Substantia nigra (tissue), 51 donors: ENCODE measurements at places on chromosomes 11 and 22.

DNA sequence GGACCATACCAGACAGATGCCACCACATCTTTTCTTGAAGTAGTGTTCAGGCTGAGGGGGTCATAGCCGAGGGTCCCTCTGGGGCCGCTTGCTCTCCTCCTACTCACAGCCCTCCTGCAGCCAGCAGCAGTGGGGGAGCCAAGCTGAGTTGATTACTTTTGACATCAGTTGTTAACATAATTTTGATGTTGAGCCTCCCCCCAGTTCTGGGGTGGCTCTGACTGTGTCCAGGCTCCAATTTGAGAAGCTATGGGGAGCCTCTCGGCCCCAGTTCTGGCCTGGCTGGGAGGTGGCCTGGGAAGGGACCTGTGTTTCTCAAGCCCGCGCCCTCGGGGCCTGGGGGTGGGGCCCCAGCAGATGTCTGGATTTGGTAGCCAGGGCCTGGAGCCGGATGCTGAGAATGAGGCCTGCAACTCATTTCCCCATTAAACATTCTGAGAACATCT, 47.9 kb downstream of the KCNQ1OT1 start:
- no peak for DNase-seq

DNA sequence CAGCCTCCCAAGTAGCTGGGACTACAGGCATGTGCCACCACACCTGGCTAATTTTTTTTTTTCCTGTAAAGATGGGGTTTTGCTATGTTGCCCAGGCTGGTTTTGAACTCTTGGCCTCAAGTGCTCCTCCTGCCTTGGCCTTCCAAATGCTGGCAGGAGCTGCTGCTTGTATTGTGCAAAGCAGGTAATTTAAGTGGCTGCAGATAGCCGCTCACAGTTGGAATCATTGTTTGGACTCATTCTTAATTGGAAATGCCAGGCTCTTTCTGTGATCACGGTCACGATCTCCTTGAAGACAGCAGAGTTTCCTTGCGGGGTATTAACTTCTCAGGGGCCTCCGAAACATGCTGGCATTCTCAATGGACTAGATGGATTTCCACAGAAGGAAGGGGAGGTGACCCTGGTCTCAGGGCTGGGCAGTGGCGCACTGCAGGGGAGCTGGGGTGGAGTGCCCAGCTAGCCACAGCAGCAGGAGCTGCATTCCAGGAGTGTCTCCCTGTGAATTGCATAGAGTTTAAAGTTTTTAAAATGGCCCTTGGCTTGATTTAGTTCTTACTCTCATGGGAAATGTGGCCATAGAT, 136.1 kb downstream of the MORC2 start:
- DNase-seq, result no peak

DNA sequence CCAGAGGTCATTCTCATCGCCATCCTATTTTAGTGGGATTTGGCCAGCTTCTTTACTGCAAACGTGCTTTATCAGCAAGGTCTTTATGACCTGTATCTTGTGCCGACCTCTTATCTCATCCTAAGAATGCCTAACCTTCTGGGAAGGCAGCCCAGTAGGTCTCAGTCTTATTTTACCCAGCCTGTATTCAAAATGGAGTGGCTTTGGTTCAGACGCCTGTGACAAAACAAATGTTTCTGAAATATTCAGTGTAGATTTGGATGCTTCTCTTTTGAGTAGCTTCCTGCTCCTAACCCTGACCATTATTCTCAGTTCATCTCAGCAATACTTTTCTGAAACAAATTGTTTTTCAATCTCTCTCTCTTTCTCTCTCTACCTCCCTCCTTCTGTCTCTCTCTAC, 60.1 kb downstream of the TRIM44 start:
- no peak for DNase-seq

- no peak for DNase-seq
Measured at GRCh38 chr11:127049486-127049885, 48.9 kb upstream of the KIRREL3 start.

GRCh38 chr11:86800076-86800959, at the start of gene PRSS23:
Gene PRSS23 (plus strand): TSS chr11:86800542. CDS start chr11:86807644, 7,102 bp downstream.
- DNase-seq, result no peak

DNA sequence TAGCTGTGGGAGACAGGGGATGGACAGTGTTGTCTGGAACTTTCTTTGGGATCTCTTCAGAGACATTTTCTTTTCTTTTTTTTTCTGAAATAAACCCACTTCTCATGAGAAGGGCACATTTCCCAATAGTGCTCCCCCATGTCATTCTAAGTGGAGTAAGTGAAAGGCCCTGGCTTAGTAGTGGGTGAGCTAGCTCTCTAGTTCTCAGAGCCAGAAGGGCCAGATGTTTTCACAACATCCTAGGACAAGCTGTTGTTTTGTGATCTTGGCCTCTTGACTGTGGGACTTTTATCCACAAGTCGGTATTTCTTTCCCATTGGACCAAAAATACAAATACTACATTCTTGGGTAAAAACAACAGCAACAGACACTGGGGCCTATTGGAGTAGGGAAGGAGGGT, 607.7 kb upstream of the TENM4 start:
- no peak for DNase-seq

GRCh38 chr11:46389450-46390330, 1.9 kb downstream of the CHRM4 start:
- peak; percentile 50 for DNase-seq

- DNase-seq, result peak; percentile 77
Measured at GRCh38 chr11:19557720-19558140, 154.9 kb upstream of the NAV2 start.

- no peak for DNase-seq
Measured at GRCh38 chr11:27100534-27100933, 59.9 kb downstream of the BBOX1 start.

DNA sequence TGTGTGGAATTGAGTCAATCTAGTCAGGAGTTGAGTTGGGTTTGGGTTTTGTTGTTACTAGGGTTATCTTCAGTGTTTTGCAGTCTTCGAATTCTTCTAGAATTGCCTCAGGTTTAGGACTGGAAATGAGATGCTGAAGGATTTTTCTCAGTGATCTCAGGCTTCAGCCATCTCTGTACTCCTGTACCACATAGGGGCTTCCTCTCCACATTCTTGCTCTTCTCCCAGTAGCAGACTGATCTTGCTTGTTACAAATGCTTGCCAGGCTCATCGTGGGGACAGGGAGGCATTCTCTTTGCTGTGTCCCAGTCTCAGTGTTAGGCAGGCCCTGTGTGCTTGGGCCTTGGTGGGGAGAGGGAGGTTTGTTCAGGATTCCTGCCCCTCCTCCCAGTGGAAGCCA, 96.1 kb downstream of the LRRC32 start:
- no peak for DNase-seq

- DNase-seq, result no peak
Measured at GRCh38 chr11:123558536-123559315, 95.7 kb downstream of the SCN3B start.

DNA sequence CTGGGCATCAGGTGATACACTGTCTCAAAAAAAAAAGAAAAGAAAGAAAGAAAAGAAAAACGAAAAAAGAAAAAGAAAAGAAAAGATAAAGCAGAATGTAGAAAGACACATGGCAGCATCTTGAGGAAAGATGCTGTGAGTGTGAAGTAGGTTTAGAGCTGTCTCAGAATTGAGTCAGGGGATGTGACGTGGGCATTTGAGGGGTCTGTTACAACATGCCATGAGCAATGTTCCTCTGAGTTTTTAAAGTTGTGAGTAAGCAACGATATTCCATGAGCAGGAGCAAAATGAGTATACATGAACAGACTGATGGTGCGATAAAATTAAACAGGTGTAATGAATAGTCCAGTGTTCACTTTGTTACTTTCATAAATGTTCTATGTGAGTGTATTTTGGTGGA, 11.3 kb upstream of the QSER1 start:
- no peak for DNase-seq
